DMS79 treated with DMSO at 0.1 percent for 48 hours (cell line): ENCODE measurements at places on chromosomes 4 and X.

DNA sequence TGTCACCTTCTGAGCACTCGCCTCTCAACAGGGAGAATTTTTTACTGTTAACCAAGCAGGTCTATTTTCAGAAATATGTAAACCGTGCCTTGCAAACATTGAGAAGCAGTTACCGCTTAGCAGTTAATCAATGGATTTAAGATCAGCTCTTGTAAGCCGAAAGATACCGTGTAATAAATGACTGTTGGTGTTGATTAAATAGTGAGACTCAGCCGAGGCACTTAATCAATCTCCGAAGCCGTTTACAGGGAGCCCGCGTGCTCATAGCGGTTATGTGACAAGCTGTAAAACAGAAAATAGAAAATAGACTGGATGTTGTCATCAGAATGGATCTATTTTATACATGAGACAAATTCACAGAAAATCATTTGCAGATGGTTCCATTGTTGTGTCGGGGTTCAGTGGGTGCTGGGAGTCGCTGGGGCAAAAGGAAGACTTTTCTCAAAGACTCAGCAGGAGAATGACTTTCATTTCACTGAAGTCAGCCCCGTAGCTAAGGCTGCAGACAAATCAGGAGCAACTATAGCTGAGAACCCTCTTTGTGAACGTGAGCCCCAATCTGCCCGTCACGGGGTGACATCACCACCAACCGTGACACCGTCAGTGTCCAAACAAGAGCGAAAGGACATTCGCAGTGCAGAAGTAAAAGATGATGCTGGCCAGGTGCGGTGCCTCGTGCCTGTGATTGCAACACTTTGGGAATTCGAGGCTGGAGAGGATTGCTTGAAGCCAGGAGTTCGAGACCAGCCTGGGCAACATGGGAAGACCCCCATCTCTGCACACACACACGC is 275.3 kb downstream of the CRLF2 start:
- DNase-seq: no peak

GRCh38 chr4:6777636-6778281 is 4.8 kb upstream of the KIAA0232 start:
- DNase-seq: no peak

DNA sequence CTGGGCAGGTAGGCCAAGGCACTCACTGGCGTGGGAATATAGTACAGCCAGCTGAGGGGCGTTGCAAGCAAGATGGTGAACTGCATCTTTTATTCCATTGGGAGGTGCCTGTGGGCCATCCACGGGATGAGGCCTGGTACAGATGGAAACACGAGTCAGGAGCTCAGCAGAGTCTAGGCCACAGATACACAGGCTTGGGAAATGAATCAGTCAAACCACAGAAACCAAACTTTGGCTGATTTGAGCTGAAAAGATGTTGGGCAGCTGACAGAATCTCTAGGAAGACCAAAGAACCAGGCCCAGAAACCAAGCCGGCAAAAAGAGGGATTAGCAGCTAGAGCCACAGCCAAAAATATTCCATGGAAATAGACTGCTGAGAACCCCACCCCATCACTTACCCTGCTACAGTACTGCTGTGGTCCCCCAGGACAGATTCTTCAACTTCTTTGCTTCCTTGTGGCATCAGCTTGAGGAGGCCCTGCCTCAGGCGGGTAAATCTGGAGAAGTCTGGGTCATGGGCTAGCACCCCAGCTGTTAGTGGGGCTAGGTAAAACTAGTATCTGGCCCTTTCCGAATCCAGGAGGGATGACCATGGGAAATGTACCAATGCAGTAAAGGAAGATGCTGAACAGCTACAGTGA is 75.4 kb downstream of the TMEM131L start:
- DNase-seq: no peak

DNA sequence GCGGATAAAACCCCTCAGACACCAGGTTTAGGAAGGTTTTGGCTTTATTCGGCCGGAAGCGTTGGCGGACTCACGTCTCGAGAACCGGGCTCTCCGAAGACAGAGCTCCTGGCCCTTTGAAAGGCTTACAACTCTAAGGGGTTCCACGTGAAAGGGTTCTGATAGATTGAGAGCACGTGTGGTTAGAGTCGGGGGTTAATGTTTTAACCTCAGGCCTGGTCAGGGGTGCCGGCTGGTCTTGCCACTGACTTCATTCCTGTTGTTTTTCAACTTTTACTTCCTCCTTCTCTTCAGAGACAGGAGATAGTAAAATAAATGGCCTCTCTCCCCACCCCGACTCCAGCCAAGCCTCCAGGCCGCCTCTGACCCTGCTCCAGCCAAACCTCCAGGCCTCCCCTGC is 4.7 kb upstream of the ASMT start:
- no peak for DNase-seq

- no peak for DNase-seq
These were observed 15.9 kb upstream of the F11 start for GRCh38 chr4:186249785-186250754.

GRCh38 chr4:180960743-180961401 is 1282.3 kb upstream of the TENM3 start:
- no peak for DNase-seq

DNA sequence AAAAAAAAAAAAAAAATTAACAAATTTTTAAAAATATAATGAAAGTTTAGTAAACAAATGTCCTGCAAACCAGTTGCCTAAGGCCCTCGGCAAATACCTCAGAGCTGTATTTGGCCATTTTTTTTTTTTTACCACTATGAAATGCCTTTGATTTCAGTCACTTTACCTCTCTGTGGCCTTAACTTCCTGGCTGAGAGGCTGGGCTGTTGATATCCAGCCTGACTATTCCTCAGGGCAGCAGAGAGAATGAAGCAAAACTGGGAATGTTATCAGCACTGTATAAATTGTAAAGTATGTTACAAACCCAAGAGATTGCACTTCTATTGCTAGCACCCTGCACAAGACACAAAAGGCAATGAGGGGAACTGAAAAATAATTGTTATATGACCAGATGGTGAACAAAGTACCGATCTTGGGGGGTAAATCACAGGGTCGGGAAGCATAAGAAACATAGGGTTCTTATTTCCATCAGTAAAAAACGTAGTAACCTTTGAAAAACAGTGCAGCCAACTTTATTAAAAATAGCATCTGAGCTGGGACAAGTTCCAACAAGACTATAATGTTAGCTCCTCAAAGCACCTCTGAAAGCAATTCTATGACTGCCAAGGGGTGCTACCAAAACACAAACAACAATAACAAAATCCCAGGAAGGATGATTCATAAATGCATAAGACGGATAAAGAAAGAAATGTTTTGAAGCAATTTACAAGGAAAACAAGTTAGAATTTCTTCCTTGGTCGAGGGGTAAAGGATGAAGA is 18.1 kb downstream of the USP46 start:
- DNase-seq: no peak

GRCh38 chr4:58957711-58958110 is 1847.5 kb upstream of the IGFBP7 start:
- DNase-seq: no peak

DNA sequence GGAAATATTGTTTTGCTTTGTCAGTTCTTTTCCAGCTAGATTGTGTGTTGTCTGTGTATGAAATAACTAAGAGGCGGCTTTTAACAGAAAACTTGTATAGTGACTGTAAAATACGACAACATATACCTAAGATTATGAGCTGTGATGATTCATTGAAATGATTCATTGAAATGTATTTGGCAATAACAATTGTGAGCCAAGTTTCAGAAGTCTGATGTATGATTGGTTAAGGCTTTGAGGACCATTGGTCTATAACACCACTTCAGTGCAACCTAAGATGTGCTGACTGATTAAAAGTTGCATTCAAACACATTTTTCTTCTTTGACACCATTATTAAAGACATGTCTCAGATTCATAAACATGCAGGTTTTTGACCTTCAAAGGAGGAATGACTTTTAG is 76.6 kb downstream of the PTPN13 start:
- DNase-seq: no peak

DNA sequence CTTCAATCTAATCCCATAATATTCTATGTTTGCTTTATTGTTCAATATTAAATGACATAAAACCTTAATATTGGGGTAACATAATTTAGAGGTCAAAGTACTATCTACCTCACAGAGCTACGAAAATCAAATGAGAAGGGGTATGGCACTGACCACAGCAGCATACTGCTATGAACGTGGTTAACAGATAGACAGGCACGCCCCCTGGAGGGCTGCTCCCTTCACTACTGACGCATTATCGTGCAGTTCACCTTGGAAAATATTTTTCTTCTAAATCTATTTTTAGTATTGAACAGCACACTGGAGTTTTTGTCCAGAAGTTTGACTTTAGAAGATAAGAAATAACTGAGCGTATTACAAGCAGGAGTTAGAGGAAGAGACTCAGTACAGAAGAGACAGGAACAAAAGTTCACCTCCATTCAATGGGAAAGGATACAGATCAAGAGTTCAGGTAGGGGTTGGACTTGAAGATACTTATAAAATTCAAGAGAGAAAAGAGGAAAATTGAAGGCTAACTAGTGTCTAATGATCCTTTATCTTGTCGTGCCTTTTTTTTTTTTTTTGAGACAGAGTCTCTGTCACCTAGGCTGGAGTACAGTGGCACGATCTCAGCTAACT is 22.7 kb downstream of the MAP9 start:
- no peak for DNase-seq

DNA sequence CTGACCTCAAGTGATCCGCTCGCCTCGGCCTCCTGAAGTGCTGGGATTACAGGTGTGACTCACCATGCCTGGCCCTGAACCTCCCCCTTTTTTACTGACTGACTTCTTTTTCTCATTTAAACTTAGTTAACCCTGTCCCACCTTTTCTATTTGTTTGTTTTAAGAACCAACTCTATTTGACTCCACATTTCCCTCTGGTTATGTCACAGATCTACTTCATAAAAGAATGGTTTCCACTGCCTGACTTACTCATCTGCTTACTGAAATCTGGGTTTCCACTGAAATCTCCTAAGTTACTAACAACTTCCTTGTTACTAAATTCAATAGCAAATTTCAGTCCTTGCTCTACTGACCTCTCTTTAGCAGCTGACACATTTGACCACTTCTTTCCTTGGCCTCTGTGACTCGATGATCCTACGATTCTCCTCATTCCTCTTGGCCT is 28.0 kb upstream of the NSUN7 start:
- DNase-seq: no peak

DNA sequence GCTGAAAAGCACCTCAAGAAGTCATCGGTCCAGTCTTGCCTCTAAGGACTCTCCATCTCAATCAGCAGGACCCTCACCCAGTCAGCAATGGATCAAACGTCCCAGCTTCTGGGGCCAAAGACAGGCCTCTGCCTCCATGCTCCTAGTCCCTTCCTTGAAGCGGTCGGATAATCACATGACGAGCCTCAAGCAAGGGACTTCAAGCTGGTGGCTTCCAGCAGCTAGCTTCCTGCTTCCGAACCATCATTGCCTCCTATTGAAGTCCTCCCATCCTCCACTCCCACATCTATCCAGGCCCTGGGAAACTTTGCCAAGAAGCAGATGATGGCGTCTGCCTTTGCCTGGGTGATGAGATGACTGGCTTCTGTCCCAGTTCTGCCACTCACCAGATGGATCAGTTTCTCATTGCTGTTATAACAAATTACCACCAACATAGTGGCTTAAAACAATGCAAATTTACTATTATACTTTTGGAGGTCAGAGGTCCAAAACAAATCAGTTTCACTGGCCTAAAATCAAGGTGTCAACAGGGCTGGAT is 135.2 kb upstream of the MAMLD1 start:
- no peak for DNase-seq

DNA sequence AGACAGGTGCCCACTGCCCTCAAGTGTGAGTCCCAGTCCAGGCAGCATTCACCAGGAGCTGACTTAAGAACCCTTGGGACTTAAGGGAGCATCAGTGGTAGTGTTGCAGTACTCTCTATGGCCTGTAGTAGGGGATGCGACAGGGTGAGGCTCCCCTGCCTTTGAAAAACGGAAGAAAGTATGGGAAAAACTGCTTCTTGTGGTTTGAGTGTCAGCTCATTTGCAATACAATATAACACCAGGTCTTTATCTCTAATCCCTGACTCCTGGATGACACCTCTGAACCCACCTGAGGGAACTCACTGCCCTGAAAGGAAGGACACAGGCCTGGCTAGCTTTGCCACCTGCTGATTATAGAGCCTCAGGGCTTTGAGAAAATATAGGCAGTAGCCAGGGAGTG is 176.0 kb downstream of the SMARCA1 start:
- DNase-seq: no peak

DNA sequence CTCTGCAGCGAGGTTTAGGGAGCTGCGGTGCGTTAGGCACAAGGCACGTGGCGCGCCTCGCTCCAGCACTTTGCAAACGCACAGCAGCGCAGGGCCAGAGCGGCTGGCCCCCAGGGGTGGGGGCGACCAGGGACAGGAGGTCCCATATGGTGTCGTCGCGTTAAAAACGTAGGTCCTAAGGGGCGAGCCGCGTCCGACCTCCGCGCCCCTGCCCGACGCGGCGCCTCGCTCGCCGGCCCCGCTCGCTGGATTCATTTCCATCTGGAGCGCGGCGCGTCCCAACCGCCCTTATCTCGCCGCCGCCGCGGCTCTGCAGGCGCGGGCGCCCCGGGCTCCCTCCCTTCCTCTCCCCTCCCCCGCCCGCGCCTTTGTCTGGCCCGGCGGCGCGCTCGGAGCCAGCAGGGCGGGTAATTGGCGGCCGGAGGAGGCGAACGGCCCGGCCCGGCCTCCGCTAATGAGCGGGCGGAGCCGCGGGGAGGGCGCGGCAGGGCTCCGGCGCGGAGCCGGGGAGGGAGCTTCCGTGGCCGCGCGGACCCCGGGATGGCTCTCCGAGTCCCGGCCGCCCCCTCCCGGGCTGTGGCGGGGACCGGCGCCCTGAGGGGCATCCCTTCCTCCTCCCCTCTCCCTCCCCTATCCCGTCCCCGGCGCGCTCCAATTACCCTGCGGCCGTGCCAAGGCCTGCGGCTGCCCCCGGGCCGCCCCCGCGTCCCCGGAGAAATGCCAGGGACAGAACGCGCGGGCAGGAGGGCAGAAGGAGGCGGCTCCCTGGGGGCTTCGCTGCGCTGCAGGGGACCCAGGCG is 409.0 kb downstream of the BCOR start:
- DNase-seq: peak; percentile 13

DNA sequence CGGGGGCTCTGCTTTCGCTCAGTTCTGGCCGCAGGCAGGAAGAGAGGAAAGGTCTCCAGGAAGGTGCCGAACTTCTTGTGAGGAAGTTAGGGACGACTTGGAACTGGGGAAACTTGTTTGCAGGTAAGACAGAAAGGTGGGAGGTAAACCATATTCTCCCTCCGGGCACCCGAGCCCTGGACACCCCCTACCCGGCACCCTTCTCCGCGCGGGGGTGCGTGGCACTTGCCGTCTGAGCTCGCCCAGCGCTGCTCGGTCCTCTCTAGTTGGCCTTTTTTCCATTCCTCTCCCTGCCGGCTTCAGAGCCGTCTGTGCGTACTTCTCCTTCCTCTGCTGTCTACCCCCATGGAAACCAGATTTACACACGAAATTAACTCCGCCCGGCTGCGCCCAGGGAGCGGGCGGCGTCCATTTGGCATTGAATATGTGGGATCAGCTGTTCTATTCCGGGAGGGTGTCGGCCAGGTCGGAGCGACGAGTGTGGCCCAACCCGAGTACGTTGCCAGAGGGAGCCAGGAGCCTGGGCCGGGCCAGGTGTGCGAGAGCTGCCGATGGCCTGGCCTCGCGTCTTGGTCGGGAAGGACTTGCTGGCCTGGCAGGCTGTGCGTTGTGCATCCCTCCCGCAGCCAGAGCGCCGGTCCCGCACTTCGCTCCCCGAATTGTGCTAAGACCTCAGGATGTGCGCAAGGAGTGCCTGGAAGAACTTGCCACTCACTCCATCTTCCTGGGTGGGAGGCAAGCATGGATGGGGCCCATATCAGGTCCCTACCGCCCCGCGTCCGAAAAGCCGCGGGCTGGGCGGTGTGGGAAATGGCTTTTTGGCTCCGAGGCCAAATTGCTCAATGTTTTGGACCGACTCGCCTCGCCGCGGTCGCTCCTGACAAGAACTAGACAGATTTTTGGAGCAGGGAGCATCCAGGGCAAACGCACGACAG is 1.7 kb downstream of the PDGFRA start:
- DNase-seq: peak; percentile 7
